Stimulated activated CD4-positive, alpha-beta T cell treated with anti-CD3 and anti-CD28 coated beads, Interleukin-1b, Interleukin-23, amount 100 ng/mL, for 1 hour (primary cell): ENCODE measurements at places on chromosomes 2 and 18.

GRCh38 chr2:42663828-42664227 is 95.4 kb downstream of the MTA3 start:
- DNase-seq, result no peak

DNA sequence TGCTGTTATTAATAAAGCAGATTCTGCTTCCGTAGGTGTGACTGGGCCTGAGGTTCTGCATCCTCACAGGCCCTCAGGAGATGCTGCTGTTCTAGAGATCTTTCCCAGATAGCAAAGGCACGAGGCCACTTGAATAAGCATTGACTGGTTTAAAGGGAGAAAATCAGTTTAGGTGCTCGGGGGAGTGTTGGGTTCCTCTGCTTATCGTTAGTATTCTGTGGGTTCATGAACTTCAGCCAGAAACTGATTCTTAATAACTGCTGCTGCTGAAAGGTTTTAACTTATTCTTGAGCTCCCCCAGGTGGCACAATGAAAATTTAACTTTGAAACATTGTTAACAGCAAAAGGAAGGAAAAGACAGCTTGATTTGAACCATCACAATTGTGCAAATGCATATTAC is 56.9 kb downstream of the ITGA6 start:
- no peak for DNase-seq

- no peak for DNase-seq
Measured at GRCh38 chr2:204015118-204015843, 78.7 kb downstream of the ICOS start.

GRCh38 chr2:240436683-240437550 is 1.5 kb downstream of the GPC1 start:
- no peak for DNase-seq

DNA sequence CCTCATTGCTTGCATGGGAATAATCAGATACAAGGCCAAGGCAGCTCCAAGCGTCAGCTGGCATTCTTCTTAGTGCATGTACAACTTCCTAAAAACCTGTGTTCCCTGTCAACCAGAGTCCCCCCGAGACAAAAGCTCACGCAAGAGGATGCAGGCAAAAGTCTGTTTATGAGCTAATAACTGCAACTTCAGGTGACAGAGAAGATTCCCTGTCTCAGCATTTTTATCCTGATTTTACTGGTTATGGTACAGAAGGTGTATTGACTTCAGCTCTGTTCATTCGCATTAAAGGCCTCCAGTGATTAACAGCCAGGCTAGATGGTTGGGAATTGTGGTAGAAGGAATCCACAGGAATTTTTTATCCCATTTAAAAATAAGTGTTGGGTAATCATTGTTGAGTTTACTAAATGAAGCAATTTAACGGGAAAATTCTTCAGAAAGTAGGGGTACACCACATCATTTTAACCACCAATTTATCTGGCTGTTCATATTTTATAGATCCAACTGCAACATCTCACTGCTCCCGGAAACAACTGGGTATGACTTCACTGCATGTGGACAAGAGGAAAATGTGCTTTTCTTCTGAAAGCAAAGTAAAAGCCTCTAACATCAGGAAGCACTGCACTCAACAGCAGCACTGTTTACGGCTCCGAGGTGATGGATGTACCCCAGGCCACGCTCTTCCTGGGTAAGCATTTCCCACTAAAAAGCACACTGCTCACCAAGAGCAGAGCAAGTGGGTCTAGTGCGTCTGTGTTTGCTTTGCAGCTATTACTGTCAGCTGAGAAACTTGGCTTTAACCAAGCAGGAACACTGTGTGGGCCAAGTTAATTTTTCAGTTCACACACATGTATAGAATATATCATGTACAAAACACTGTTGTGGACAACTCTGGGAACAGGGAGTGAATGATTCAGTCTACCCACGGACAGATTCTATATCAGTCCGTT is 31.9 kb downstream of the CCBE1 start:
- no peak for DNase-seq

GRCh38 chr2:174683392-174683759 is 80.9 kb downstream of the CHRNA1 start:
- no peak for DNase-seq

DNA sequence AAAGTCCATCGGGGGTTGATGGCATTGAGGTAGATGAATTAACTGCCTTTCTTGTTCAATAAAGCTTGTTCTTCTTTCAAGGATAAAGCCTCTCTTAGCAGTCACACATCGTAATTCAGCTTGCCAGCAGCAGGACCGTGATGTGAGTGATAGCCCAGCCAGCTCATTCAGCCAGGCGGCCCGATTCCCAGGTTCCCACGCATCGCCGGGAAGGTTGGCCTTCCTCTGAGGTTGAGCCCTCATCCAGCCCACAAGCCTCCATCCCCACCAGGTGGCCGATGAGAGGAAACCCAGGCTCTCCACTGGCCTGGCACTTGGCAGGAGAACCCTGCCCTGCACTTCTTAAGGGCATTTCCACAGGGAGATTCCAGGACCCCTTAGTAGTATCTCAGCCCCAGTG is 4.7 kb downstream of the AGAP1 start:
- DNase-seq, result no peak

DNA sequence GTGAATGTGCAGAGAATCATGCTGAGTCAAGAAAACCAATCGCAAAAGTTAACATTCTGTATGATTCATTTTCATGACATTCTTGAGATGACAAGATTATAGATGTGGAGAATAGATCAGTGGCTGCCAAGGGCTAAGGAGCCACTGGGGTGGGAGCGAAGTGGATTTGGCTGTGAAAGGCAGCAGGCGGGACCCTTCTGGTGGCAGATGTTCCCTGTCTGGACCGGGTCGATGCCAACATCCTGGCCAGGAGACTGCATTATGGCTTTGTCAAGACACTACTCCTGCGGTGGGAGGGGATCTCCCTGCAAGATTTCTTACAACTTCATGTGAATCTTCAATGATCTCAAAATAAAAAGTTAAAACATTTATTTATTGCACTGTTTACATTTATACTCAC is 427.9 kb downstream of the GALR1 start:
- DNase-seq, result no peak

- no peak for DNase-seq
Measured at GRCh38 chr2:144596073-144596871, 76.4 kb upstream of the ZEB2 start.
